ENCODE measurements at places on chromosomes 12 and 14.

- DNase-seq: peak; percentile 35
These were observed at the start of gene KCNA5 for GRCh38 chr12:5043589-5044419. KCNA5 (plus strand) TSS chr12:5043879; CDS start chr12:5044148, 269 bp downstream.

DNA sequence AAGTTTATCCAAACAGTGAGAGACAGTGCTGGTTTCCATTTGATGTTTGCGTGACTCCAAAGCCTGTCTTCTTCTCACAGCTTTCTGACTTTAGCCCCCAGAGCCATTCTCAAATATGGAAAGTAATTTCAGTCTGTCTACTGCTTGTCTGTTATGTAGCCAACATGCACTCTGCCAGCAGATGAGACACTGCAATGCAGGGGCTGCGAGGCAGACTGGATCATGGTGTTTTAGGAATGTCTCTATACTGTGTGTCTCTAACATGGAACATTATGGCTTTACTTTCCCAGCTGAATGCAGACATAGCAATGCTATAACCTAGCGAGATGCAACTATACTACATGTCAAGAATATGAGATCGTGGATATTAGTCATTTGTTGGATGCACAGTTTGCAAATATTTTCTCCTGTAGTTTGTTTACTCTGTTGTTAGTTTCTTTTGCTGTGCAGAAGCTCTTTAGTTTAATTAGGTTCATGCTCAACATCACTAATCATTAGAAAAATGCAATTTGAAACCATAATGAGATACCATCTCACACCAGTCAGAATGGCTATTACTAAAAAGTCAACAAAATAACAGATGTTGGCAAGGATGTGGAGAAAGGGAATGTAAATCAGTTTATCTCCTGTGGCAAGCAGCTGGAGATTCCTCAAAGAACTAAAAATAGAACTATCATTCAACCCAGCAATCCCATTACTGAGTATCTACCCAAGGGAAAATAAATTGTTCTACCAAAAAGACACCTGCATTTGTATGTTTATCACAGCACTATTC is 235.8 kb upstream of the TMTC1 start:
- no peak for DNase-seq

DNA sequence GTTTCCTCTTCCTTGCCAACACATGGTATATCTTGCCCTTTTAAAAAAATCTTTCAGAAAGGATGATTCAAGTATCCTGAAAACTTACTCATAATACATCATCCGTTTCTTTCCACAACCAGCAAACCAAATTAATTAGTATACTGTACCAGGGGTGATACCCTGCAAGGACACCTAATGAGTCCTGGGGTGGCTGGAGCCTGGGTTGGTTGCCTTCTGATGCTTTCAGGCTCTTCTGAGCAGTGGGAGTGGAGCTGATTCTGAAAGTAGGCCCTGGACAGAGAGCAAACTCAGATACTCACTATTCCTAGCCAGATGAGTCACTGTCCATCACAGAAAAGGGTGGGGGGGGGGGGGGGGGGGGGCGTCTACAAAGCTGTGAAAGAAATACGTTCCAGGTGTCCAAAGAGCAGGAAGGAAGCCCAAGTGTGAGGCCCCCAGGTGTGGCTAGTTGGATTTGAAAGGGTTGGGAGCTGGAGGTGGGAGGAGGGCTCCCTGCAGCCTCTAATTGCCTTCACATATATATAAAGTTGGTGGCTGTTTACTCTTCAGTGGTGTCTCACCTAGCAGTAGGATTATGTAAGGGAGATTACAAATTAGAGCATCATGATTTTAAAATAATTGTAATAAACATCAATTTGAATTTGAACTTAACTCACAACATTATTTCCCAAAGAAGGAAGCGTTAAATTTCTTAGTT is 36.5 kb downstream of the FBXO33 start:
- DNase-seq: no peak

DNA sequence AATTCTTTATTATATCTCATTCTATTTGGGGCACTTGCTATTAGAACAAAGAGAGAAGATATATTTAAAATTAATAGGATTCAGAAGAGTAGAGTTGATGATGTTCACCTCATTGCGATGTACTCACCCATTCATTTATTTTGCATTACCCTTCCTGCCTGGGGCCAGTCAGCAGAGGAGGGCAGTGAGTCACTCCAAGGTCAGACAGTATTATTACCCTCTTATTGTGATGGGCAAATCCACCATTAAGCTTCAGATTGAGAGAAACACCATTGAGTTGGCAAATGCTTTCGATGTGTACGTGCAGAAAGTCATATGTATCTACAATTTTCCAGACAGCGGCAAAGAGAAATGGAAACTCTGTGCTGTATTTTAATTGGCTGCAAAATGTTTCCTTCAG is 134.2 kb downstream of the BICD1 start:
- no peak for DNase-seq

GRCh38 chr14:32068708-32069107 is 8.4 kb upstream of the ARHGAP5 start:
- DNase-seq: no peak

DNA sequence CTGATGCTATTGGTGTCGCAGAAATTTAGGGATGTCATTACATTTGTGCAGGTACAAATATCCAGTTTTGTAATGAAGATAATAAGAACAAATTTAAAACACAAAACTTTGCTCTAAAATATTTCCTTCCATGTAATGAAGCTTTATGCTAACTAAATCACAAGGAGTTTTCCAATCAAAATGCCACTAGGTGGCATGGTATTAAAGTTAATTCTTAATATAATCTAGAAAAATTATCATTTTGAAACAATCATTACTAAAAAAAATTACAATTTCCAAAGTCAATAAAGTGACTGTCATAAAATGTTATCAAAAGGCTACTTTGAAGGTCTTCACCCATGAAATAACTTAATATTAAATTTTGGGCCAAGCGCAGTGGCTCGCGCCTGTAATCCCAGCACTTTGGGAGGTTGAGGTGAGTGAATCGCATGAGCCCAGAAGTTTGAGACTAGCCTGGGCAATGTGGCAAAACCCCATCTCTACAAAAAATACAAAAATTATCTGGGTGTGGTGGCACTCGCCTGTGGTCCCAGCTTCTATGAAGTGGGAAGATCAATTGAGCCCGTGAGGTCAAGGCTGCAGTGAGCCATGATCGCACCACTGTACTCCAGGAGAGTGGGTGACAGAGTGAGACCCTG is 77.4 kb downstream of the KIF21A start:
- no peak for DNase-seq

GRCh38 chr12:130791629-130792028 is 47.4 kb downstream of the STX2 start:
- no peak for DNase-seq

GRCh38 chr14:32457213-32457920 is 128.3 kb downstream of the AKAP6 start:
- no peak for DNase-seq

DNA sequence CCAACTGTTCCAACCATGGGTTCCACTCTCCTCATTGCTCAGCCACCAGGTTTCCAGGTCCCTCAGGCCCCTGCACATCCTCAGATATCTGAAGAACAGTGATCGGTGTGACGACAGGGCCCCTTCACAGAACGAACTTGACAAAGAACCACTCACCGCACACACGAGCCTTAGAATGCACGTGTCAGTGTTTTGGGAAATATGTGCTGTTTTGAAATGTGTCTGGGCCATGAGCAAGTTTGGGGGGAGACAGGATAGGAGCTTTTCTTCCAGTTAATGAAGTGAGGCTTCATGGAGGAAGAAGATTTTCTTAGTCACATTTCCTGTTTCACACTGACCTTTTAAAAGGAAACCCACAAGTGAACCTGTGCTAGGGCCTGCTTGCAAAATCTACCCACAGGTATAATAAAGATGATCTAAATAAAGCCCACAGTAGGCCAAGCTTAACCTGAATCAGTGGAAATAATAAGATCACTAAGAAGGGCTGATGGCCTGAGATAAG is 58.6 kb downstream of the ZFP36L1 start:
- DNase-seq: no peak

GRCh38 chr14:73744874-73745529 is 30.8 kb upstream of the PNMA1 start:
- DNase-seq: no peak

DNA sequence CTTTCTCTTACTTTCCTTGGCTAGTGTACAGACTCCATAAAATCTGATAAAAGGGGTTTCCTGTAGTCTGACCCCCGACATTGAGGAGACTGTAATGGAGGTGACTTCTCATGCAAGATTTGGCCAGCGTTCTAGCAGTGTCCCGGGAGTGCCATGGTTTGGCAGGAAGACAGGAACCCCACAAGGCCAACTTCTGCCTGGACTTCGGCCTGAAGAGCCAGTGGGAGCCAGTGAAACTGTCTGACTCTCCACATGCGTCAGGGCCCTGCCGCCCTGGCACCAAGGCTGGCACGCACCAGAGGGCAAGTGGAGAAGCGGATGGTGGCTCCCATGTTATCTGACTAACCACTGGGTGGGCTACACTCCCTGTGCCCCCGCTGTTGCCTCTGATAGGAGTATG is 70.5 kb downstream of the TMEM260 start:
- DNase-seq: no peak

DNA sequence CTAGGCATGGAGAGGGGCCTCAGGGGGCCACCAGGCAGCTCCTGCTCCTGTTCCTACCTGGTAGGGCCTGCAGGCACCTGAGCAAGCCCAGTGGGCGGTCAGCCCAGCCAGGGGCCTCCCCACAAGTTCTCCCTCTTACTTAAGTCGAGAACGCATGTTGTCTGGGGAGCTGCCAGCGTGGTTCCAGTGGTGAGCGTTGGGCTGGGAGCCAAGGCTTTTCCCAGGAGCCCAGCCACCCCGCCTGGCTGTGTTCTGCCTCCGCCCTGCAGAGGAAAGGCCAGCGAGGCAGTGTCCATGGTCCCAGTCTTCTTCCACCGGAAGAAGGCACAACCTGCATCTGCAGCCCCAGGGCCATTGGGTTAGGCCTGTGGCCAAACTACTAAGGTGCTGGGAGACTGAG is 1.4 kb downstream of the C14orf180 start:
- DNase-seq: no peak

DNA sequence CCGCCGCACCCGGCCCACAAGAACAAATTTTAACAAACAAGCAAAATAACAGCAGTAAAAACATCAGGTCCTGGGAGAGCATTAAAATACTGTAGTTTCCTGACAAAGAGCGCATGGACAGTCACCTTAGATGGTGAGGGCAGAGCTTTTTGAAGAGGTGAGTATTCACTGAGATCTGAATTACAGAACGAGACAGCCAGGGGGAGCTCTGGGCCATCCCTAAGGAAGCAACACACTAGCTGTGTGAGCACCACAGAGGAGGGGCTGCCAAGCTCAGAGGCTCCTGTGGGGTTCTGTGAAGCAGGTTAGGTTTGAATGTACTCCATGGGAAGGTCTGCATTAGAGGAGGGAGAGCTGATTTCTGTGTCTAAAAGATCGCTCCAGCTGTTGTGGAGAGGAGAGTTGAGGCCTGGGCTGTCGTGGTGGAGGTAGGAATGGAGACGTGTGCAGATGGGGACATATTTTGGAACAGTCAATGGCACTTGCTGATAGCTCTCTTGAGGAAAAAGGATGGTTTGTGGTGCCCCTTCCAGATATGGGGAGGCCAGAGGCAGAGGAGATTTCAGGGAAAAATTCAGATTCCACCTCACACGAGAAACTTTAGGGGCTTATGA is 72.9 kb downstream of the TRAFD1 start:
- peak; percentile 23 for DNase-seq

- no peak for DNase-seq
These were observed 97.2 kb upstream of the SFSWAP start for GRCh38 chr12:131613678-131614077.

DNA sequence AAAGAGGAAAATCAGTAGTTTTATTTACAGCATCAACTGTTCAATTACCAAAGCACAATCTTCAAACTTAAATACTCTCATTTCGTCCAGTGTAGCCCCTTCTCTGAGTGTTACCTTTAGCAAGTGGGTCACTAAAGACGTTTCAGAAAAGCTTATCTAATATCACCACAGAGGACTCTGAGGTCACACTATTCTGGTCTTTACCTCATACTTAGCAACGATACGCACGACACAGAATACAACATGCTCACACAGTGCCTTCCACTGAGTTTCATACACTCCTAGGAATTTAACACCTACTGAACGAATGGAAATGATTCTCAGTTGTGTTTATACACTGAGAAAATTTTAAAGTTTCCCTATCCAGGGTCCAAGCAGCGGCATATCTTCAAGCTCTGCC is 2.0 kb downstream of the SYT10 start:
- DNase-seq: no peak

- DNase-seq: no peak
These were observed 904 bp upstream of the PAPOLA start for GRCh38 chr14:96501217-96501739.

DNA sequence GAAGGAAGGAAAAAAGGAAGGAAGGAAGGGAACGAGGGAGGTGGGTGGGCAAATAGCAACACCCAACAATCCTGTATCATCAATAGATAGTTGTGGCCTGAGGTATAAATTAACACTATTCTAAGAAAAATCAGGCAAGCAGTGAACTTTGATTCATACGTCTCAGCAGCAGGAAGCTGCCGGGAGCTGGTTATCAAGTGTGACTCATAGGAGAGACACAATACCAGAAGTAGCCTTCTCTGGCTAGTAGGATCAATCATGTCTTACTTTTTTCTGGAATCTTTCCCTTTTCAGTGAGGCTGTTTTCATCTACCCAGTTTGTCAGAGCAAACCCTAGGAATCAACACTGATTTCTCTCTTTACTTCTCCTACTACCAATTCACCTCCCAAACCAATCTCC is 780.5 kb downstream of the NRXN3 start:
- DNase-seq: no peak

GRCh38 chr14:62084020-62084419 is 321.8 kb downstream of the SNAPC1 start:
- no peak for DNase-seq

- DNase-seq: no peak
These were observed 1.6 kb upstream of the CD9 start for GRCh38 chr12:6198556-6198955.

- DNase-seq: no peak
These were observed 11.8 kb downstream of the RNFT2 start for GRCh38 chr12:116749884-116750283.

- no peak for DNase-seq
These were observed 121.7 kb upstream of the FUT8 start for GRCh38 chr14:65290830-65291229.

- DNase-seq: no peak
These were observed 639.9 kb downstream of the DIO2 start for GRCh38 chr14:79571366-79571765.

DNA sequence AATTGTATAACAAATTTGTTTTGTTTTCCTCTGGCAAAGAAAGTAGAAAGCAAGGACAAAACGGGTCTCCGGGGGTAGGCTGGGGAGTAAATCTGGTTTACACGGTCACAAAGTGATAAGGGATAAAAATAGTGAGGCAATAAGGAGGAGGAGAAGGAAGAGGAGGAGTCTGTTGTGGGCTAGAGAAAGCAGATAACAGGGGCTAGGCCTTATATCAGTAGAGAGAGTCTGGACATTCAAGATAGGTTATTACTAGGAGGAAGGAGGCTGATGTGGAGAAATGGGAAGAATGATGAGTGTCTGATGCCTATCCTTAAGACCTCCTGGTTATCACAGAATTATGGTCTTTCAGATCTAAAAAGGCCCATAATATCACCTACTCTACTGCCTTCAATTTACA is 83.2 kb upstream of the SSTR1 start:
- no peak for DNase-seq

- DNase-seq: no peak
These were observed 203.1 kb downstream of the EGLN3 start for GRCh38 chr14:33747749-33748148.

- no peak for DNase-seq
These were observed 1.2 kb upstream of the SALL2 start for GRCh38 chr14:21527318-21527679.
